Renal pelvis (tissue), 12 donors: ENCODE measurements at places on chromosomes 4 and X. TPM values are rescaled to one million over a fixed set of nuclear protein-coding genes. Genes with fewer than 3 reads are reported as not detected.

The CT45A10 gene
- polyA plus RNA-seq: not detected

The LDOC1 gene
- polyA plus RNA-seq: 81.6 TPM

The PCYT1B gene
- 2.5 TPM for polyA plus RNA-seq

The LINC00632 gene
- 9.9 TPM for polyA plus RNA-seq

The UGT2B17 gene
- not detected for polyA plus RNA-seq

The FUNDC1 gene
- polyA plus RNA-seq: 28.7 TPM

The CDKL5 gene
- 17.6 TPM for polyA plus RNA-seq

The UGT2A1 gene
- 17.1 TPM for polyA plus RNA-seq

The SLITRK4 gene
- polyA plus RNA-seq: 14.8 TPM

The MYL5 gene
- polyA plus RNA-seq: 21.6 TPM

- DNase-seq: no peak
Measured at GRCh38 chrX:136879001-136879687, 1.4 kb downstream of the RBMX start.

- no peak for DNase-seq
Measured at GRCh38 chrX:123745511-123745910, 12.7 kb upstream of the THOC2 start.

DNA sequence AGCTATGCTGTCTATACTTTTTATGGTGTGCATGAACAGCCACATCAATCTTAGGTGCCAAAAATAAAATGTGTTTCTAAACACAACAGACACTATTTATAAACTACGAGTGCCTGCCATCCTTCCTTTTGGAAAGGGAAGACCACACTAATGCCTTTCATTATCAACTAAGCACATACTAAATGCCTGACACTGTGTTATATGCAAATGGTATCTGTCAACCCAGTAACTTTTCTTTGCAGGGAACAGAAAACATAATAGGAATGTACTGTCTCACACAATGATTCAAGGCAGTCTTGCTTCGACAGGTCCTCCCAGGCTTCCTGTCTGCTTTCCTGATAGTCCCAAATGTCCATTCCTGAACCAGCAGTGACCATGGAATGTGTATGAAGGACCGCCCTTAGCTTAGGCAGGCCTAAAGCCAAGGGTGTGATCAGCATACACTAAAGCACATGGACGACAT, 43.8 kb downstream of the ADGRA3 start:
- no peak for DNase-seq

DNA sequence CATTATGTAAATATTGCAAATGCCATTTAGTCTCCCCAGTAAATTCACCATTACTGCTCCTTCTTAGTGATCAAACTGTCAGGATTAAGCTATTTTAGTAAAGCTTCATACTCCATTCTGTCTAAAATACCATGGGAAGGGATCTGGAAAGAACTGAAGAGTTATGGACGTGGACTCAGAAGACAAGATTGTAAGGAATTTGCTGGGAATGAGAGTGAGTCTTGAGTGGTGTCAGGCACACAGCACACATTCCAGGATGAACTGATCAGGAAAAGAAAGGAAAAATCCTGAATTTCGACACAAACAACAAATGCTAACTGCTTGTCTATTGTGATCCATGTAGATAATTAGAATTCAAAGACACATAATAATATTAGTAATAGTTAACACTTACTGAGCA, 311.0 kb downstream of the CENPC start:
- DNase-seq: no peak

- DNase-seq: no peak
Measured at GRCh38 chrX:41412261-41413081, 34.7 kb upstream of the NYX start.

- peak; percentile 68 for DNase-seq
Measured at GRCh38 chr4:153781717-153782416, 7.0 kb downstream of the SFRP2 start.

DNA sequence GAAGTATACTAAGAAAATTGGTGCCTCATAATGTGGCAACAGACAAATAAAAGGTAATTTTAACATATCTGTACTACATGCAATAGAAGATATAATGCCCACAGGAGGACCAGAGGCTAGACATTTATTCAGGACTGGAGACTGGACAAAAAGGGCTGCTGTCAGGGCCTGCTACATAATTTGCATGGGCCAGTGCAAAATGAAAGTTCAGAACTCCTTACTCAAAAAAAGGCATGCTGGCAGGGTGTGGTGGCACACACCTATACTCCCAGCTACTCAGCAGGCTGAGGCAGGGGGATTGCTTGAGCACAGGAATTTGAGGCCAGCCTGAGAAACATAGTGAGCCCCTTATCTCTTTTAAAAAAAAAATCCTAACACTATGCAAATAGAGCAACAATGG, 12.4 kb upstream of the MAOA start:
- no peak for DNase-seq

- no peak for DNase-seq
Measured at GRCh38 chrX:137401092-137401491, 164.8 kb upstream of the ZIC3 start.

GRCh38 chrX:107700317-107700774, 72.0 kb downstream of the PRPS1 start:
- DNase-seq: no peak

GRCh38 chrX:12901486-12901885, 4.9 kb upstream of the TLR8 start:
- peak; percentile 19 for DNase-seq

- no peak for DNase-seq
Measured at GRCh38 chr4:106914223-106914622, 121.9 kb downstream of the DKK2 start.

DNA sequence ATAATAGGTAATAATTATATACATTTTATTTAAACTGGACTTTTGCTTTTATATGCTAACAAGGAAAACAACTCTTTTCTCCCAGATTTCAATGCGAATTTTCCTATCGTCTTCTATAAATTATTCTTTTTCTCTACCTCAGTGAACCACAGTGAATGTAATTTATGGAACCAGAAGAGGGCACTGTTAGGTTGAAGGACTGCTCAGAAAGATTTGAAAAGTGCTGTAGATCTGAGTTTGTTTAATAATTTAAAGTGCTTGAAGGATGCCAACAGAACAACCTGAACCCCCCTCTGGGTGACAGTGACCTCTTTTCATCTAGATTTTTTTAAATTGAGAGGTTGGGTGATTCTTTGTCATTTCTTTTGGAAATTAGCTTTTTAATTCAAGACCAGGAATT, 54.9 kb downstream of the PHOX2B start:
- DNase-seq: peak; percentile 20

- DNase-seq: no peak
Measured at GRCh38 chr4:182179105-182179504, 64.1 kb upstream of the TENM3 start.

- DNase-seq: no peak
Measured at GRCh38 chrX:71000139-71000538, 68.0 kb downstream of the SNX12 start.
